Sigmoid colon (tissue), 7 donors: ENCODE measurements at places on chromosomes 6 and 20.

GRCh38 chr20:9457136-9457535 is 57.3 kb upstream of the LAMP5 start:
- no peak overlapping the region for H3K27ac ChIP-seq
- no peak for DNase-seq
- H3K27me3 ChIP-seq: no peaks in the 10 kb centered on the region
- H3K4me1 ChIP-seq: no peaks in the 10 kb centered on the region
- peaks cover 34% of the 10 kb centered on the region for H3K36me3 ChIP-seq

- peaks cover 8% of the 10 kb centered on the region for H3K4me1 ChIP-seq
- no peak for DNase-seq
- H3K4me3 ChIP-seq: no peak overlapping the region
- no peaks in the 10 kb centered on the region for H3K27me3 ChIP-seq
- H3K36me3 ChIP-seq: no peaks in the 10 kb centered on the region
Observed at GRCh38 chr20:8399947-8400346, 267.9 kb downstream of the PLCB1 start.

DNA sequence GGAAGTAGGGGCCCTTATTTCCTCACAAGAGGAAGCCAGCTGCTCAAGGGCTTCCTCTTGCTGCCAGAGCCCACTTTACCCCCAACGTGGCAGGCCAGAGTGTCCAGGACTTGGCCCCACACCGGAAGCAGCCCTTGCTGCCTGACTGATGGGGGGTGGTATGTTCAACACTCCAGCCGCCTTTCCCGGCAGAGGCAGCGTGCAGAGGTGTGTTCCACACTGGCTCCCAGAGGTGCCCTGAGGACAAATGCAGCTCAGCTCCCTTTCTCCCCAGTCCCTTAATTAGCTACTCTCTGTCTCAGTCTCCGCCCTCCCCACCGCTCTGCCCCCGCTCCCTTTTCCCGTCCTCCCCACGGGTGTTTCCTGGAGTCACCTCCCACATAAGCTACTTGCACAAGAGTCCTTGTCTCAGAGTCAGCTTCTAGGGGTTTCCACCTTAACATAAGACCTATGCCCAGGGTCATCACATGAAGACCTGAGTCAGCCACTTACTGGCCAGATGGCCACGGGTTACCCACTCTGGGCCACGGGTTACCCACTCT is 61.7 kb upstream of the SHLD1 start:
- peak overlapping the region; percentile 55 for H3K27ac ChIP-seq
- no peaks in the 10 kb centered on the region for H3K4me1 ChIP-seq
- no peaks in the 10 kb centered on the region for H3K27me3 ChIP-seq
- DNase-seq: no peak

GRCh38 chr20:50014570-50015562 is 32.1 kb downstream of the SNAI1 start:
- no peak for DNase-seq
- no peak overlapping the region for H3K4me3 ChIP-seq
- H3K4me1 ChIP-seq: no peaks in the 10 kb centered on the region
- H3K27me3 ChIP-seq: no peaks in the 10 kb centered on the region
- H3K36me3 ChIP-seq: no peaks in the 10 kb centered on the region

DNA sequence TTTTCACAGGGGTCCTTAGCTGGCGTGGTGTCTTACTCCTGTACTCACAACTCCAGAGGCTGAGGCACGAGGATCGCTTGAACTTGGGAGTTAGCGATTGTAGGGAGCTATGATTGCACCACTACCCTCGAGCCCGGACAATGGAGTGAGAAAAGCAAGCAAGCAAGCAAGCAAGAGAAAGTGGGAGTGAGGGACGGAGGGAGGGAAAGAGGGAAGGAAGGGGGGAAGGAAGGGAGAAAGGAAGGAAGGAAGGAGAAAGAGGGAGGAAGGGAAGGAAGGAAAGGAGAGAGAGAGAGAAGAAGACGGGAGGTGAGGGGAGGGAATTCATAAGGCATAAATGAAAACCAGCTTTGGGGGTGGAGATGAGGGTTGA is 120.5 kb downstream of the TRIM27 start:
- no peak overlapping the region for H3K27ac ChIP-seq
- H3K4me1 ChIP-seq: no peaks in the 10 kb centered on the region
- DNase-seq: no peak
- no peak overlapping the region for H3K4me3 ChIP-seq

- H3K27ac ChIP-seq: no peak overlapping the region
- H3K4me3 ChIP-seq: no peak overlapping the region
- no peaks in the 10 kb centered on the region for H3K36me3 ChIP-seq
- H3K27me3 ChIP-seq: no peaks in the 10 kb centered on the region
Observed at GRCh38 chr20:48373555-48373934, 454.3 kb downstream of the PREX1 start.

- no peak overlapping the region for H3K27ac ChIP-seq
- no peaks in the 10 kb centered on the region for H3K27me3 ChIP-seq
- no peaks in the 10 kb centered on the region for H3K36me3 ChIP-seq
- no peak for DNase-seq
Observed at GRCh38 chr20:19349879-19350278, 137.4 kb downstream of the SLC24A3 start.

DNA sequence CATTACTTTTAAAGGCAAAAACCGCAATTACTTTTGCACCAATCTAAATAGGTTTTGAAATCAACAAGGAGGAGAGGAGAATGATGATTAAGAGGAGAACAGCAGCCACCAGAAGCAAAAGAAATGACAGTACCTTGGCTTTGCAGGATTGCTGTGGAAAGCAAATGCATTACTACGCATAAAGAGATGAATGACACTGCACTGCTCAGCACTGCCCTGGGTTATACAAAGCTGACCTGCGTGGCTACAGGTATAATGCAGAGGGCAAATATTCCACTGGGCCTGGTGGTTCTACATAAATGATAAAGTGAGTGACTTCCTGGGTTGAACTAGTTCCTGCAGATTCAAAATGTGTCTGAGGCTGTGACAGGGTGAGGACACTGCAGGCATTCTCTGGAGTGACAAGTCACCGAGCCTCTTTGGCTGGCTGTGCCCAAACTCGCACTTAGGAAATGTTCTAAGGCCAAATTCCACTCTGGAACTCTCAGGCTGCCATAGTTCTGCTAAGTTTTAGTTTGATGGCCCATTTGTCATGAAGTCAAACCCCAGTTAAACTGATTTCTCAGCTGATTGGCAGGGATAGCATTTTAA is 78.6 kb downstream of the INSM1 start:
- H3K36me3 ChIP-seq: no peaks in the 10 kb centered on the region
- H3K4me3 ChIP-seq: no peak overlapping the region
- no peak overlapping the region for H3K27ac ChIP-seq
- H3K4me1 ChIP-seq: no peaks in the 10 kb centered on the region

DNA sequence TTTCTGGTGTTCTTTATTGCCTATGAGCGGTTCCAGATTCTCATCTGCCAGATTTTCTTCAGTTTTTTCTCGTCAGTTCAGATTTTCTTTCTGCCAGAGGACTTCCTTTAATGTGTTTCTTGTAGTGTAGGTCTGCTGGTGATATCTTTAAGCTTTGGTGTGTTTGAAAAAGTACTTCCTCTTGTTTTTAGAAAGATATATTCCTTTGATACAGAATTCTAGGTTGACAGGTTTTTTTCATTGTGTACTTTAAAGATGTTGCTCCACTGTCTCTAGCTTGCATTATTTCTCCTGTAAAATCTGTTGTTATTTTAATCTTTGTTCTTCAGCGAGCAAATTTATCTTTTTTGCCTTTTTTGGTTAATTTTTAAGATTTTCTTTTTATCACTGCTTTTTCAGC is 36.9 kb downstream of the ASXL1 start:
- no peaks in the 10 kb centered on the region for H3K27me3 ChIP-seq
- H3K4me3 ChIP-seq: no peak overlapping the region
- no peak for DNase-seq
- peaks cover 5% of the 10 kb centered on the region for H3K4me1 ChIP-seq
- no peak overlapping the region for H3K27ac ChIP-seq

DNA sequence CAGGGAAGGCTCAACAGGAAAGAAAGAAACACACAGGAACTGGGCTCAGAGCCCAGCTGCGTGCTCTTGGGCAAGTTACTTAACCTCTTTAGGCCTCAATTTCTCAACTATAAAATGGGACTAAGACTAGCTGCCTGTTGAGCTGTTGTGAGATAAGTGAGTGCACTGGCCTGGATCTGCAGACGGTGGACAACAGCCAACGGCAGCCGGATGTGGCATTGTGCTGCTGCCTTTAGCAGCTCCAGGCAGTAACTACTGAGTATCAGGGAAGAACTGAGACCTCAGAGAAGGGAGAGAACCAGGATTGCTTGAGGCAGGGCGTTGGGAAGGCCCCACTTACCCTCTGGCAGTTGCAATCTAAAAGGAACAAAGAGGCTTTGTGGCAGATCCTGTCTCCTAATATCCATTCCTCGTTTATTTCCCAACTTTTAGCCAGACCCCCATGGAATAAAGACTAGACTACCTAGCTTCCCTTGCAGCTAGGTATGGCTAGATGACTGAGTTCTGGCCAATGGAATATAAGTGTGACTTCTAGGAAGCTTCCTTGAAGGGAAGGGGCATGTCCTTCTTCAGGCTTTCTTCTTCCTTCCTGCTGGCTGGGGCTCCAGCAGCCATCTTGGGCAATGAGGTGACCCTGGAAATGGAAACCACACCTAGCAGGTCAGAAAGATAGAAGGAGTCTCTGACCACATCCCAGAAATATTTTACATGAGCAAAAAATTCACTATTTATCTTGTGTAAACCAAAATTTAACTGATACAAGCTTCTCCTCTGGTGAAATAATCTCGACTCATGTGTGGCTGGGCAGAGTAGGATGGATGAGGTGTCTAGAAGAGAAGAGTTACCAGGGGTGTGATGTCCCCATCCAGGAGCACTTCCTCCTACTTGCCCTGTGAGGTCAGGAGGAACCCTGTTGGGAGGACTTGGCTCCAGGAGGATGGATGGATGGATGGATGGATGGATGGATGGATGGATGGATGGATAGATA is 67.6 kb downstream of the MRPL14 start:
- H3K27me3 ChIP-seq: no peaks in the 10 kb centered on the region
- peaks cover 54% of the 10 kb centered on the region for H3K4me1 ChIP-seq
- no peaks in the 10 kb centered on the region for H3K36me3 ChIP-seq

- H3K4me3 ChIP-seq: no peak overlapping the region
- H3K27ac ChIP-seq: no peak overlapping the region
- no peaks in the 10 kb centered on the region for H3K4me1 ChIP-seq
- DNase-seq: no peak
- H3K36me3 ChIP-seq: no peaks in the 10 kb centered on the region
- peaks cover 20% of the 10 kb centered on the region for H3K27me3 ChIP-seq
Observed at GRCh38 chr6:167793421-167793820, 33.3 kb upstream of the AFDN start.

DNA sequence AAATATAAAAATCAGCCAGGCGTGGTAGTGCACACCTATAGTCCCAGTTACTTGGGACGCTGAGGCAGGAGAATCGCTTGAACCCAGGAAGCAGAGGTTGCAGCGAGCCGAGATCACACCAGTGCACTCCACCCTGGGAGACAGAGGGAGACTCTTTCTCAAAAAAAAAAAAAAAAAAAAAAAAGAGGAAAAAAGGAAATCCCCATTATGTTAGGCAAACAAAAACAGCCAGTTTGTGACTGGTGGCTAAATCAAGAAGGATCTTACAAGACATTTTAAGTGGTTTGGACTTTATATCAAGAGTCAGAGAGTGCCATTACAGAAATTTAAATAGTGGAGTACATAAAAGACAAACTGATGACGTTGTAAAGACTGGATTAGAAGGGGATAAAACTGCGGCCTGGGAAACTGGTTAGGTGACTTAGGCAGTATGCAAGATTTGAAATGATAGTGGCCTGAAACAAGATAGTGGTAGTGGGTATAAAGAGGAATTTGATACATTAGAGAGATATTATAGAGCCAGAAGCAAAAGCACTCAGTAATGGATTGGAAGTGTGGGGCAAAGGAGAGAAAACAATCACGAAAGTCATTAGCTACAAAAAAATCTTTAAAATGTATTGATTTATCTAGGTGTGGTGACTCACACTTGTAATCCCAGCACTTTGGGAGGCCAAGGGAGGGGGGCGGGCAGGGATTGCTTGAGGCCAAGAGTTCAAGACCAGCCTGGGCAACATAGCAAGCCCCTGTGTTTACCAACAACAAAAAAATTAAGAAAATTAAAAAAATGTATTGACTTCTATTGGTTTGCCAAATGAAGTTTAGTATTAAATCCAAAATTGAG is 1.7 kb upstream of the MYO6 start:
- no peaks in the 10 kb centered on the region for H3K27me3 ChIP-seq
- H3K36me3 ChIP-seq: no peaks in the 10 kb centered on the region
- peaks cover 28% of the 10 kb centered on the region for H3K4me1 ChIP-seq

DNA sequence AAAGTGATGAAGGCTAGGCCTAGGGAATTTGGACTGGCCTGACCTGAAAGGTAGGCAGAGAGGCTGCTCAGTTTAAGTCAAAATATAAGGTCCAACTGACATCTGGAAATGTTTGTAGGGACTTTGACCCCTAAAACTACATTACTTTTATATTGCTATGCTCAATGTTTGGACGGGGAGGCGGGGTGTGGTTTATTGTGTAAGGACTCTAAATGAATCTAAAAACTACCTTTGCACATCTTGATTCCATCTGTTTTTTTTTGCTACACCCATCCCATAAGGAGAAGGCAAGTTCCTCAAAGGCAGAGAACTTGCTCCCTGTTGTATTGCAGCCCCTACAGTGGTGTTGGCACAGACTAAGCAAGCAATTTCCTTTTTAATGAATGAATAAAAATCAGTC is 227.1 kb downstream of the HACE1 start:
- no peak for DNase-seq
- H3K27me3 ChIP-seq: no peaks in the 10 kb centered on the region
- H3K36me3 ChIP-seq: no peaks in the 10 kb centered on the region
- H3K4me3 ChIP-seq: no peak overlapping the region
- no peaks in the 10 kb centered on the region for H3K4me1 ChIP-seq

- no peak overlapping the region for H3K4me3 ChIP-seq
- H3K4me1 ChIP-seq: no peaks in the 10 kb centered on the region
- DNase-seq: no peak
- no peaks in the 10 kb centered on the region for H3K36me3 ChIP-seq
- H3K27ac ChIP-seq: no peak overlapping the region
Observed at GRCh38 chr6:105211831-105212230, 32.0 kb upstream of the POPDC3 start.

- no peaks in the 10 kb centered on the region for H3K36me3 ChIP-seq
- H3K27ac ChIP-seq: no peak overlapping the region
- H3K4me1 ChIP-seq: no peaks in the 10 kb centered on the region
- peaks cover 42% of the 10 kb centered on the region for H3K27me3 ChIP-seq
- no peak for DNase-seq
Observed at GRCh38 chr6:3229566-3230178, 2.2 kb upstream of the TUBB2B start.

DNA sequence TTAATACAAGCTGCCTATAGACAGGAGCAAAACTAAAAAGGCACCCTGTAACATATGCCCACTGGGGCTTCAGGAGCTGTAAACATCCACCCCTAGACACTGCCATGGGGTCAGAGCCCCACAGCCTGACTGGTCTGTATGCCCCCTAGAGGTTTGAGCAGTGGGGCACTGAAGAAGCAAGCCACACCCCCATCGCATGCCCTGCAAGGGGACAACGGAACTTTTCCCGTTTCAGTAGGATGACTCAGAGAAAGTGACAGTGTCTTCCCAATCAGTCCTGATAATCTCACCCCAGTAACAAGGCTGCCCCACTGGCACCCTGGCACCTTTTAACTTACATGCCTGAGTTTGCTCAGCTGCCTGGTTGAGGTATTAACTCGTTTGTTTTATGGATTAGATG is 35.9 kb downstream of the BEND3 start:
- DNase-seq: peak; percentile 19
- H3K4me3 ChIP-seq: no peak overlapping the region
- H3K36me3 ChIP-seq: no peaks in the 10 kb centered on the region
- H3K4me1 ChIP-seq: no peaks in the 10 kb centered on the region
